Stimulated activated CD4-positive, alpha-beta T cell treated with anti-CD3 and anti-CD28 coated beads, Interleukin-1b, Interleukin-23, amount 100 ng/mL, for 1 hour (primary cell): ENCODE measurements at places on chromosomes 16 and 17.

- DNase-seq: no peak
Measured at GRCh38 chr17:30124273-30124796, 7.7 kb downstream of the NSRP1 start.

GRCh38 chr17:64718058-64718457 is 56.0 kb upstream of the SMURF2 start:
- DNase-seq: no peak

DNA sequence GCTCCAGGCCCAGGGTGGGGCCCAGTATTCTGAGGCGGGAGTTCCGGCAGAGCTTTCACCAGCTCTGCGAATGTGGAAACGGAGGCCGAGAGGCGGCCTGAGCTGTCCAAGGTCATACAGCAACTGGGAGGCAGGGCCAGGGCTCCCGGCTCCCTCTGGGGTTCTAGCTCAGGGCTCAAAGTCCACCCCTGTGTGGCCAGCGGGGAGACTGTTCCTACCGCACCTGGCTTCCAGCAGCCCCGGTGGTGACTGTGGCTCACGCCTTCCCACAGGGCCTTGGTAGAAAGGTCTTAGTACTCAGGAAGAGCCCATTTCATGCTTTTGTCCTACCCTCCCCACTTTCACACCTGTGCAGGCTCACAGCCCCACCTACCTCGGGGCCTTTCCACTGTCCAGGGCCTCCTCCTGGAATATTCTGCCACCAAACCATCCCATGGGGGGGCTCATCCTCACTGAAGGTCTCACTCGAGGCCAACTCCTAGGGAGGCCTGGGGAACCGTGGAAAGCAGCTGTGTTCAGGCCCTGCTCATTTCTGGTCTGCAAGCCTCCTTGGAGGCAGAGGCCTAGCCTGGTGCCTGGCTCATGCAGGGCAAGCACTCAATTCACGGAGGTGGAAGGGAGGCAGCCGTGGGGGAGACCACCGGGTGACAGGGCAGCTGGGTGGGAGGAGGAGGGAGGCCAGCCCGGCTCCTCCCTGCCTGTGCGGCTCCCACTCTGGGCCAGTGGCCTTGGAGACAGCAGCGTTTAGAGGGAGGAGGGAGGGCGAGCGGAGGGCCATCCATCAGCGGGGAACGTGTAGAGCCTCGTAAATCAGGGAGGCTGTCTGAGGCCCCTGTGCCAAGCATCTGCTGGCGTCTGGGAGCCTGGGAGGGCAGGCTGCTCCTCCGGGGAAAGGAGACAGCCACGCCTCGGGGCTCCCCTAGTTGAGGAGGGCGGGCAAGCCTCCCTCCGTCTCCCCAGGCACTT is 12.7 kb upstream of the DOC2B start:
- no peak for DNase-seq

- no peak for DNase-seq
Measured at GRCh38 chr17:1966274-1967086, 58.7 kb downstream of the RTN4RL1 start.

GRCh38 chr16:81904320-81904719 is 107.0 kb downstream of the SDR42E1 start:
- DNase-seq: no peak

DNA sequence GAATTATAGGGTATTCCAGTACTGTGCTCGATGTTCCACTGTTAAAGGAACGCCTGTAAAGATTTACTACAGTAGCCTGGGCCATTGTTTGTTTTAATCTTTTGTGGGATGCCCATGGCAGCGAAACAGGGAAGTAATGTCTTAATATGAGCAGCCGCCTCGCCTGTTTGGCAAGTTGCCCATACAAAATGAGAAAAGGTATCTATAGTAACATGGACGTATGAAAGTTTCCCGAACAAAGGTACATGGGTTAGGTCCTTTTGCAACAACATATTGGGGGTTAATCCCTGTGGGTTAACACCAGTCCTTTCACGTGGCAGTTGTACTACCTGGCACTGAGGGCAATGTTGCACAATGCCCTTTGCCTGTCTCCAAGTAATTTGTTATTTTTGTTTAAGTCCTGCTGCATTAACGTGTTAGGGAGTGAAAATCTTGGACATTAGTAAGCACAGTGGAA is 21.1 kb upstream of the TMC5 start:
- no peak for DNase-seq

- no peak for DNase-seq
Measured at GRCh38 chr16:11200592-11200991, 55.4 kb downstream of the SOCS1 start.

GRCh38 chr17:30234964-30235363 is 533 bp downstream of the SLC6A4 start:
- no peak for DNase-seq

DNA sequence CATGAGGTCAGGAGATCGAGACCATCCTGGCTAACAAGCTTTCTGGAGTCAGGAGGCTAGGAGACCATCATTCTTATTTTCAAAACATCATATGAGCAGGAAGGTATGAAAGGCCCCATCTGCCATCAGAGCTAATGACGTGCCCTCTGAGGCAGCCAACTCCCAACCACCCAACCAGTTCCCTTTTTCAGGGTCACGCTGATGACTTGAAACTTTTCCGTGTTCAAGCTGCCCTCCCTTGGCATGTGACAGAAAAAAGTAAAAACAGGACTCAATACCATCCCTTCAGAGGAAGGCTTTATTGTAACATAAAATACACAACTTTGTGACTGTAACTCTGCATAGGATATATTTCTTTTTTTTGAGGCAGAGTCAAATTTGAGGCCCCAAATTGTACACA is 4.6 kb upstream of the GHDC start:
- no peak for DNase-seq

DNA sequence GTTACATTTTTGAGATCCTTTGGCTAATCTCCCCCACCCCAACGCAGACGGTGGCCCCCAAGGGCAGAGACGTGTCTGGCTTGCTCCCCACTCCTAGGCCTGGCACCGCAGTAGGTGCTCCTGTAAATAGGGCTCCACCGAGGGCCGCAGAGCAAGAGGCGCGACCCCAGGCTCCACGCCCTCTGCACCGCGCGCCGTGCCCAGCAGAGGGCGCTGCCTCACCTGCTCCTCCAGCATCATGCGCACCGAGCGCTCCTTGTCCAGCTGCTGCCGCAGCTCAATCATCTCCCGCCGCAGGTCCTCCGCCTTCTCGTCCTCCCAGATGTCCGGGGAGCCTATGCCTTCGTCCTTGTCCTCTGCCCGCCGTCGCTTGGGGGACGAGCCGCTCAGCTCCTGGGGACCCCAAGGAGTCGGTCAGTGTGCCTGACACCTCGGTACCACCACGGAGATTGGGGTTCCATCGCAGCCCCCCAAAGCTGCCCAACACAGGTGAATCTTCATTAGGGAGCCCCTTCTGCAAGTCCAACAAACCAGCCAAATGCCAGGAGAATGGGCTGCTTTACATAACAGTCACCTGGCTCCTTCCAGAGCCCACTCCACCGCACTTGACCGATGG is 11.2 kb downstream of the TFAP4 start:
- DNase-seq: no peak
